Left kidney (tissue), 8 donors: ENCODE measurements at places on chromosomes 3 and 15. TPM values are rescaled to one million over a fixed set of nuclear protein-coding genes. Genes with fewer than 3 reads are reported as not detected.

The DCUN1D1 gene
- polyA plus RNA-seq: 62.2 TPM

The CCDC80 gene
- 97.9 TPM for polyA plus RNA-seq

The EPHA3 gene
- 5.1 TPM for polyA plus RNA-seq

The NTRK3 gene
- 13.7 TPM for polyA plus RNA-seq

The GDPGP1 gene
- polyA plus RNA-seq: 5.8 TPM
